GM23338 (cell line): ENCODE measurements at places on chromosomes 2 and 18. TPM values are rescaled to one million over a fixed set of nuclear protein-coding genes. Genes with fewer than 3 reads are reported as not detected.

- DNase-seq, result no peak
These were observed 280.8 kb downstream of the CCDC85A start for GRCh38 chr2:56464613-56465012.

- no peak for DNase-seq
These were observed 11.4 kb downstream of the G6PC2 start for GRCh38 chr2:168912466-168912865.

- DNase-seq, result peak; percentile 27
These were observed 37.4 kb downstream of the PDIA6 start for GRCh38 chr2:10775021-10775780.

- DNase-seq, result no peak
These were observed 15.4 kb upstream of the FAP start for GRCh38 chr2:162258686-162259085.

- DNase-seq, result no peak
These were observed 74.2 kb downstream of the ZFP36L2 start for GRCh38 chr2:43152186-43152585.

MYOM1 gene
- total RNA-seq, result 0.08 and 0.38 TPM in 2 replicates

CEP68 gene
- total RNA-seq, result 20.7 and 24.4 TPM in 2 replicates

SPP2 gene
- not detected in 2 replicates for total RNA-seq

TMEM198 gene
- 13.7 and 25.6 TPM in 2 replicates for total RNA-seq
